GM23248 (cell line): ENCODE measurements at places on chromosomes 1 and 21. TPM values are rescaled to one million over a fixed set of nuclear protein-coding genes. Genes with fewer than 3 reads are reported as not detected.

DNA sequence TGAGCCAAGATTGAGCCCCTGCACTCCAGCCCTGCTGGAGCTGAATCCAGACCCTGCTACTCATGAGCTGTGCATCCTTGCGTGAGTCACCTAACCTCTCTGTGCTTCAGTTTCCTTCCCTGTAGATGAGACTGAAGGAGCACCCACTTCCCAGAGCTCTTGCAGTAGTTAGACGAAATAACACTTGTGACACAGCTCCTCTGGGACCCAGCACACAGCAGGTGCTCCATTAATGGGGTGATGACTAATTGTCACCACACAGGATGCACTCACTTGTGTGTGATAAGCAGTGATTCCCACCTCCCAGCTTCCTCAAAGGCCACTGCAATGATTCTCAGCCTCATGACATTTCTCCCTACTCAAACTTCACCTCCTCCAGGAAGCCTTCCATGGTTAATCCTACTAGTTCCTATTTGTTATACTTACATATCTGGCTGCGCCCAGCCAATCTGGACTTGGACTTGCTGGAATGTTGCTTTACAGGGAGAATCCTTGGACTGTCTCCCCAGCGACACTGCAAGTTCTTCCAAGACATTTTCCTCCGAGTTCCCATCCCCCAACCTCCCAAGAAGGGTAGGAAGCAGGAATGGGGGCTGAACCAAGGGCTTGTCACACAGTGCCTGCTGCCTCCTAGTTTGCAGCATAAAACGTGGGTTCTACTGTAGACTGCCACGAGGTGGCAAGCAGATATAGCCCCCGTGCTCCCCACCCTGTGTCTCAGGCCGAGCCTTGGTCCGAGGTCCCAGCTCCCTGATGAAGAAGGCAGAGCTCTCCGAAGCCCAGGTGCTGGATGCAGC lies 17.2 kb downstream of the DRAXIN start:
- no peak for DNase-seq

- peak; percentile 62 for DNase-seq
These were observed 173.7 kb downstream of the KCNJ6 start for GRCh38 chr21:37742532-37742931.

- peak; percentile 88 for DNase-seq
These were observed 131.2 kb downstream of the TGFB2 start for GRCh38 chr1:218476385-218476784.

GRCh38 chr21:34754690-34755647 lies 86.2 kb downstream of the CLIC6 start:
- DNase-seq, result no peak

DNA sequence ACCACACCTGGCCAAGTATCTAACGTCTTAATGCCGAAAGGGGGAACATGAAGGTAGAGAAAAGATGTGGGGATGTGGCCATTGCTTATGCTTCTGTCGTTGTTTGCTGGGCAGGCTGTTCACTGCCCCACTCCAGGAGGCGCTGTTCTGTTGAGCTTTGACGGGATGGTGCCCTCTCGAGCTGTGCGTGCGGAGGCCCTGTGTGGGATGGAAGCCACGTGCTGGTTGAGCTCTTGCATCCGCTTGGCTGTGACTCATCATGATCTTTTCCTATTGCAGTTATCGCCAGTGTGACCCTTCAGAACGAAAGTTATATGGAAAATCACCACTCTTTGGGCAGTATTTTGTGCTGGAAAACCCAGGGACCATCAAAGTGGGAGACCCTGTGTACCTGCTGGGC lies 26.3 kb downstream of the MTARC1 start:
- no peak for DNase-seq

DNA sequence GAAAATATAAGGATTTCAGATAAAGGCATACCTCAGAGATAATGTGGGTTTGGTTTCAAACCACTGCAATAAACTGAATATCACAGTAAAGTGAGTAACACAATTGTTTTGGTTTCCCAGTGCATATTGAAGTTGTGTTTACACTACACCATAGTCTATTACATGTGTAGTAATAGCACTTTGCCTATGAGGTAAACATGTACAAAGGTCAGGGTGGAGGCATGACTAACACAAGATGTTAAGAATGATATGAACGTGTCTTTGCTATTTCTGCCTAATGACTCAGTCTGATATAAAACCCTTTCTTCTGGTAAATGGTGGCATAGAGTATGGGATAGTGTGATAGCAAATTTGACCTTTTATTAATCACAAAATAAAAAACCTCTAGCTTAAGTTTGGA lies 621.5 kb upstream of the ADGRL2 start:
- DNase-seq, result peak; percentile 38

GRCh38 chr1:235513495-235514366 lies 9.5 kb upstream of the B3GALNT2 start:
- peak; percentile 74 for DNase-seq

GRCh38 chr1:207084232-207084631 lies 4.4 kb upstream of the C4BPB start:
- peak; percentile 20 for DNase-seq

GRCh38 chr1:113782406-113782805 lies 23.1 kb upstream of the PHTF1 start:
- DNase-seq, result no peak

GRCh38 chr1:195530961-195531360 lies 1077.3 kb downstream of the KCNT2 start:
- peak; percentile 28 for DNase-seq

- no peak for DNase-seq
These were observed 103.0 kb upstream of the VAV3 start for GRCh38 chr1:108067884-108068540.

GRCh38 chr1:157231846-157232525 lies 93.8 kb upstream of the ETV3 start:
- no peak for DNase-seq

DNA sequence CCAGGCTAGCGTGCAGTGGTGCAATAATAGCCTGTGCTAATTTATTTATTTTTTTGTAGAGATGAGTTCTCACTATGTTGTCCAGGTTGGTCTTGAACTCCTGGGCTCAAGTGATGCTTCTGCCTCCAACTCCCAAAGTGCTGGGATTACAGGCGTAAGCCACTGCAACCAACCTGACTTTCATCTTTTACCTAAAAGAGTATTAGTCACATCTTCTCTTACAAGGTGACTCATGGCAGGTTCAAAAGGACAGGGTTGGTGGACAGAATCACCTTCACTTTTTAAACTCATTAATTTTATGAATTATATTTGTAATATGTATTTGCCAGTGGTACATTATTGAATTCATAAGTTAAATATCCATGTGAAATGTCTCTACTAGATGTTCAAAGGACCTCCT lies 18.1 kb downstream of the JAM2 start:
- DNase-seq, result no peak

DNA sequence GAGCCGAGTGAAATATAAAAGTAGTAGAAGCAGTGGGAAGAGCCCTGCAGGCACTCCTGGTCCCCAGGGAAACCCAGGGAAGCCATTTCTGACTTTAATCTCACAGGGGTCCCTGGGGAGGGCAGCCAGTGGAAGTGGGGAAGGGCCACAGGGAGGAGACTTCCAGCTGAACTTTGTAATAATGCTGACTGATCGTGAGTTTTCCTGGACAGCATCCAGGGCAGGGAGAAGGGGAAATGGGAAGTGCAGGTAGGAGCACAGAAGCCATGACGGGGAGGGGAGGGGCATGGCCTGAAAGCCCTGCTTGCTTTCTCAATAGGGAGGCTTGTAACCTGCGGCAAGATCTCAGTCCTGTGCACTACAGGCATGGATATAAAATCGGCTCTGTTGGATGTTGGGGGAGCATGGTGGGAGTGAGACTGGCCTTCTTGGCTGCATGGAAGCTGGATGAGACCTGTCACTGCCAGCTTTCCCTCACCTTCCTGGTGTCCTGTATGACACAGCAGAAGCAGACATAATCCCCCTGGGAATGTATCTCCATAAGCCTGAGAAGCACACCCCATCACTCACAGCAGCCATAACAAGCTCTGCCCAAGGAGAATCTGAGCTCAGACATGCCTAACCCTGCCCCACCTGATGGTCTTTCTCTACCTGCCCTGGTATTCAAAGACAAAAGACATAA lies 15.1 kb upstream of the MX1 start:
- no peak for DNase-seq

DNA sequence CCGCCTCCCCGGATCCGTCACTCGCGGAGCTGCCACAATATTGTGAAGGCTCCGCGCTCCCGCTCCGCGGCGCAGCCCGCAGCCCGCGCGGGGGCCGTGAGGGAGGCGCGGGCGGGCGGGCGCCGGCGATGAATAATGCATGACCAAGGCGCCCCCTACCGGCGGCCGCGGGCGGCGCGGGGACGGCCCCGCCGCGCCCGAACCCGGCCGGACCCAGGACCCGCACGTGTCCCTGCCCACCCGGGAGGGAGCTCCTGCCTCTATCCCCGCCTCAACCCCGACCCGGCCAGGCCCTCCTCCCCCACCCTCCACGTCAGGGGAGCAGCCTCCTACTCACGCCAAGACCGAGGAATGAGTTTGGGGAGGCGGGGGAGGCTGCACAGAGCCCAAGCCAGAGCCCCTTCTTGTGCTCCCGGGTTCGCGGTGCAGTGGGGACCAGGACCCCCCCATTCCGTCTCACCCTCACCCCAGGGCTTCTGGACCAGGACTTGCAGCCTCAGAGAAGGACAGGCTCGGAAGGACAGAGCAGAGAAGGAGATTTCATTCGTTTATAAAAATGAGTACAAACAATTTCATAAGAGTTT lies 70.8 kb upstream of the CASZ1 start:
- DNase-seq, result peak; percentile 83

GRCh38 chr1:208207388-208208131 lies 36.6 kb downstream of the PLXNA2 start:
- peak; percentile 96 for DNase-seq

GRCh38 chr1:45621501-45621836 lies 2.4 kb downstream of the CCDC17 start:
- DNase-seq, result no peak

DNA sequence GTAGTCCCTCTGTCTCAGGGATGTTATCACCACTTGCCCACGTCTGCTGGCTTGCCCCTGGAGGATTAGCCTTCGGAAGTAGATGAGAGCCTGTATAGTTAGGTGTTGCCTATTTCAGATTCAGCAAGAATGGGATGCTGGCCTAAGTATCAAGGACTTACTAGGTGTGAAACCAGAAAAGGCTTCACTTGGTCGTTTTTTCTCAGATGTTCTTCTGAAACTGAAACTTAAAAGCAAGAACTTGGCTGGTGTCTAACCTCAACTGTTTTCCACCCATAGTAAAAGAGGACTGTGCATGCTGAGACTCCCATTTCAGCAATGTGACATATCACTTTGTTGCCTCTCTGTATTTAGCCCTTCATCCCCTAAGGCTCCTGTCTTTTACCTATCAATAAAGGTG lies 67.0 kb upstream of the LRRC53 start:
- no peak for DNase-seq

- no peak for DNase-seq
These were observed 907 bp upstream of the SCAMP3 start for GRCh38 chr1:155263067-155263466.

GRCh38 chr21:46109313-46110221 lies 11.7 kb downstream of the COL6A2 start:
- DNase-seq, result no peak

DNA sequence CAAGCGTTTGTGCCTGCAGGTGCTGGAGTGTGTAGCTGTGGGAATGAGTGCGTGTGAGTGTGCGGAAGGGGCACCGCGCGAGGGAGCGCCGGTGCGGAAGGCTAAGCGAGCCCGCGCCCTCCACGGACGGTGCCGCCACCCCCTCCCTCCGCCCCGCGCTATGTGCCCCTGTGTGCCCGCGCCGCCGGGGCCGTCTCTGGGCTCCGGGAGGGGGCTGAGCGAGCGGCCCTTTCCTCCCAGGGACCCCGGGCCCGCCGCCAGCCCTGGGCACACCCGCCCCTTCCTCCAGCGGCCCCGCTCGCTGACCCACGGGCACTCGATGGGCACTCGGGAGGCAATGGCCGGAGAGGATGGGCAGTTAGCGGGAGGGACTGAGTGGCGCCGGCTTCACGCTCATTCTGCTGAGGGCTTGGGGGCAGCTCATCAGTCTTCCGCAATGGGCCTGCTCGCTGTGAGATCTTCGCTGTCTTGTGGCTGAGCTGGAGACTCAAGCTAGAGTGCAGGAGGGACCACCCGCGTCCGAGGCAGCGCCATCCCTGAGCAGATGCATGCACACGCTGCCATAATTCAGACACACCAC lies 8.6 kb upstream of the ADGRB2 start:
- DNase-seq, result no peak

DNA sequence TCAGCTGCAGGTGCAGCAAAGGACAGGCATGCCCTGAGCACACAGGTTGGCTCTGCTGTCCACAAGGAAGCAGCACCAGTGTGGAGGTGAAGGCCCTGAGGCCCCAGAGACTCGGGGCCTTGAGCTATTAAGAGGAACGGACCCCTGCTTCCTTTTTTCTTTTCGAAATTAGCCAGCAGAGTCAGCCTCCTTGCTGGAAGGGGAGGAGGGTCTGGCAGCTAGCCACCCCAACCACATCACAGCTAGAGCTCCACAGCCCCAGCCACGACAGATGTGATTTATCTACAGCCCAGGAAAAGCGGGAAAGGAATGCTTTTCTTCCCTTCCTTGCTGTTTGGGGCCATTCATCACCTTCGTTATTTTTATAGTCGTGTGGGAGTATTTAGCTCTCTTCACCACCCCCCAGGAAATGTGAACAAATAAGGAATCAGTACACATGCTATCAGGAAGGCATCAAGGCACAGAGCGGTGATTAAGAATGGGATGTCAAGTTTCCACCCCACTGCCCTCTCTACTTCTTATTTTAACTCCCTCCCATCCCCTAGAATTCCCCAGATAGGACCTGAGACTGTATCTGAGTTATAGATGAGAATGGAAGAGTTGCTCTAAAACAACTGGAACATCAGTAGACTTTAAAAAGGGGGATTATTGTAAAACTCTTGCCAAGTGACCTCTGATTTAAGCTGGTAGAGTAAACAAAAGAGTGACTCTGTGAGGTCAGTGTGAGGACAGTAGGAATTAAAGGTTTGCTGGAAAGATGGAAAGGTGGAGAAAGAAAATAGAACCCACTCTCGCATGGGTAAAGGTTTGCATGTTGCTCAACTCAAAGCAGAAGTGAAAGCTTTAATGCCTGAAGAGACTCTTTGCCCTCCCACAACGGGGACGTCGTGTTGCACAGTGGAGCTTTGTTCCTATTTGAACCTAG lies 224.7 kb upstream of the GJB5 start:
- no peak for DNase-seq

Gene SYNC
- polyA plus RNA-seq, result 60.0 and 60.5 TPM in 2 replicates

Gene HSF2BP
- polyA plus RNA-seq, result 1.6 TPM in 2 replicates

Gene SMIM1
- polyA plus RNA-seq, result not detected in 2 replicates

Gene INSRR
- polyA plus RNA-seq, result 0.09 TPM in 1 of 2 replicates, not detected in the other

Gene NTRK1
- 0.08 and 0.09 TPM in 2 replicates for polyA plus RNA-seq

Gene AQP10
- not detected in 2 replicates for polyA plus RNA-seq

Gene ETNK2
- 5.0 and 5.2 TPM in 2 replicates for polyA plus RNA-seq

Gene FGR
- polyA plus RNA-seq, result not detected in 2 replicates

Gene OR2T2
- not detected in 2 replicates for polyA plus RNA-seq

Gene MAP1LC3C
- 0.36 TPM in 1 of 2 replicates, not detected in the other for polyA plus RNA-seq

Gene OR10R2
- polyA plus RNA-seq, result not detected in 2 replicates

Gene OR2T33
- polyA plus RNA-seq, result not detected in 2 replicates

Gene TRAF3IP3
- polyA plus RNA-seq, result 0.25 TPM in 1 of 2 replicates, not detected in the other

Gene DMRTA2
- polyA plus RNA-seq, result not detected in 2 replicates

Gene MTX1
- 69.2 and 78.6 TPM in 2 replicates for polyA plus RNA-seq

Gene EXTL1
- 5.9 and 6.4 TPM in 2 replicates for polyA plus RNA-seq

Gene HSD3B2
- polyA plus RNA-seq, result not detected in 2 replicates

Gene MARK1
- polyA plus RNA-seq, result 0.18 and 0.40 TPM in 2 replicates

Gene GNAT2
- polyA plus RNA-seq, result 0.32 TPM in 1 of 2 replicates, not detected in the other
